ENCODE measurements at places on chromosomes 13 and 19.

- no peak for DNase-seq
These were observed 793.7 kb upstream of the SLITRK5 start for GRCh38 chr13:86877441-86877840.

DNA sequence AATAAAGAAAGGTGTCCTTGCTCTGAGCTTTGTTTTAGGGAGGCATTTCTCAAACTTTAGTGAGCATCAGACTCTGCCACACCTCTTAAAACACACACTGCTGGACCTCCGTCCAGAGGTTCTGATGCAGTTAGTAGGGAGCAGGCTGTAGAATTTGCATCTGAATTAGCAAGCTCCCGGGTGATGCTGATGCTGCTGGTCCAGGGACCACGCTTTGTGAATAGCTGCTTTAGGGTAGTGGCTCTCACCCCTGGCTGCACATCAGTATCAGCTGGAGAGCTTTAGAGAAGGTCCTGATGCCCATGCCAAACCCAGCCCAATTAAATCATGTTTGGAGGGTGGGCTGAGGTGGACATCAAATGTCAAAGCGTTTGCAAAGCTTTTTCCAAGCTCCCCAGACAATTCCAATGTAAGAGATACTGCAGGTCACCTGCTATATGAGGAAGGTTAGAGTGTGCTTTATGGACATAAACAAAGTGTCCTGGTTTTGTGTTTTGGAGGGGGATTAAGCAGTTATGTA lies 3.6 kb downstream of the HTR2A start:
- no peak for DNase-seq

GRCh38 chr13:34017231-34017630 lies 199.3 kb downstream of the RFC3 start:
- DNase-seq, result no peak

GRCh38 chr19:51259348-51260245 lies 8.7 kb downstream of the SIGLECL1 start:
- DNase-seq, result no peak

GRCh38 chr13:20891768-20892167 lies 10.8 kb downstream of the XPO4 start:
- DNase-seq, result no peak

DNA sequence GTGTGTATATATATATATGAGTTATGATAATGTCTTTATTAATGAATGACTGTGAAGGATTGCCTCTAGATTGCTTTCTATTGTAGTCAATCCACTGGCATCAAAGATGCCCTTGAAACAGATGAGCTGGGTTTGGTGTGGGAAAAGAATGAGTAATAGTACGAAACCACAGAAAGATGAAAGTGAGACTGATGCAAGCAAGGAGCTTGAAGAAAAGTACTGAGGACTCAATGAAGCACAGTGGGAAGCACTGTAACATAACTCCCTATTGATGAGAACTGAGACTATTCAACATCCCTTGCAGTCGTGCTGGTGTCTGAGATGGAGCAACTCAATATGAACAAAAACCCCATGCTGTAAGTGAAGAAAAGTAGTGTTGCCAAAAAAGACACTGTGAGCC lies 1794.2 kb downstream of the SLITRK5 start:
- DNase-seq, result no peak

GRCh38 chr19:35793381-35794165 lies 18.2 kb downstream of the ARHGAP33 start:
- no peak for DNase-seq

GRCh38 chr13:22121146-22121739 lies 450.4 kb downstream of the FGF9 start:
- no peak for DNase-seq

- no peak for DNase-seq
These were observed 12.3 kb downstream of the ATP8B3 start for GRCh38 chr19:1799695-1800342.

GRCh38 chr13:50126993-50127725 lies 111.9 kb downstream of the KCNRG start:
- no peak for DNase-seq

DNA sequence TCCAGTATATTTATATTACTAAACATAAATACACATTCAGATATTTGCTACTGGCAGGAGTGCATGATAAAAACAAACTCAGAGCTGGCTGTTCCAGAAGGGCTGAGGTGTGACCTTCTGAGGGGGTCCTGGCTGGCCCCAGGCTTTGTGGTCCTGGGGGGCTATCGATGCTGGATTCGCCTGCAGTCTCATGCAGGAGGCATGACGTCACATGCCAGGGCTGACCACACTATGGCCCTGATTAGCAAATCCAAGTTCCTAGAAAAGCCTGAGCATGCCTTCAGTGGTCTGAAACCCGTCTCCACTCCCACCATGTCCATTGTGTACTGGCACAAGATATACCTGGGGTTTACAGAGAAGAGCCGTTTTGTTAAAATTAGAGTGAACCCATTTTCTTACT lies 97.9 kb downstream of the KL start:
- no peak for DNase-seq

DNA sequence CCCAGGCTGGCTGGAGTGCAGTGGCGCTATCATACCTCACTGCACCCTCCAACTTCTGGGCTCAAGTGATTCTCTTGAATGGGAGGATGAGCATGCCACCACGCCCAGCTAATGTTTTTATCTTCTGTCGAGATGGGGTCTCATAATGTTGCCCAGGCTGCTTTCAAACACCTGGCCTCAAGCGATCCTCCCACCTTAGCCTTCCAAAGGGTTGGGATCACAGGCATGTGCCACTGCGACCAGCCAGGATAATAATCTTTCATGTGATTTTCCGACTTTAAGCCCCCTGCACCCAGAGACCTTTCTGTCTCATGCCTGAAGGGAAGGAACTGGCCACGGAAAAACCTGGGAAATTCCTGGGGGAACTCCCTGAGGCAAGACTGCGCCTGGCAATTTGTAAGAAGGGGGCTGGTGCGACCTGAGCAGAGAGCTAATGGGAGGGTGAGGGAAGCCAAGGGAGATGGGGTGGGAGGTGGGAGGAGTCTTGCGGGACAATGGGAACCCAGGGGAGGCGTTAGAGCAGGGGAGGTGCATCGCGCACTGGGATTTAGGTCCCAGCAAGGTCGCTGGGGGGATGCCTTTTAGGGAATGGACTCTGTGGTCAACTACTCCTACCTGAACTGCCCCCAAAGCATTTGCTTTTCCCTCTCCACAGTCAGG lies 1.2 kb upstream of the CCDC124 start:
- DNase-seq, result no peak

DNA sequence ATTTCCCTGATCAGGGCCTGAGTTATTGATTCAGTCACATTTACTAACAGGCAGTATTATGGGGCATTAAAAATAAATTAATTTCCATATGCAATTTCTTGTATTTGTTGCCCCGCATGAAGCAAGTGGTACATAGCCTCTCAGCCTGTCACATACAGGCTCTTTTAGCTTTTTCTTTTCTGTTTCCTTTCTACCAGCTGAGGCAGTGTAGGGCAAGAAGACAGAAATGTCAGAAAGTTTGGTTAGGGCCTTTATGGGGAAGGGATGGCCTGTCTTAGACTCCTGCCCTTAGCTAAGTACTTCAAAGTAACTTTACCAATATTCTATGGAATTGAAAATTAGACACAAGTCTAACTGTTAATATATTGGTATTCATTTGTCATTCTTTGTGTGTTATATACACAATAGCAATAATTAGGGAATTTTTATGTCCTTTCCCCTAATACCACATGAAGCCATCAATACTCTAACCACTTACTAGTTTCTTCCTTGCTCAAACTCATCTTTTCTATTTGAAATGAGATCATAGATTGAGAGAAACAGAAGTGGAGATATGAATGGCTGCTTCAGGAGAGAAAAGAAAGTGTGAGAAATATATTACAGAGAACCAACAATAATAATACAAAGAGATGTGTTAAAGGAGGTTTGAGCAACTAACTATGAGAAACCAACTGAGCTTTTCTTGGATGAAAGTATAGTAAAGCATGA lies 669.6 kb downstream of the PCDH17 start:
- DNase-seq, result no peak

DNA sequence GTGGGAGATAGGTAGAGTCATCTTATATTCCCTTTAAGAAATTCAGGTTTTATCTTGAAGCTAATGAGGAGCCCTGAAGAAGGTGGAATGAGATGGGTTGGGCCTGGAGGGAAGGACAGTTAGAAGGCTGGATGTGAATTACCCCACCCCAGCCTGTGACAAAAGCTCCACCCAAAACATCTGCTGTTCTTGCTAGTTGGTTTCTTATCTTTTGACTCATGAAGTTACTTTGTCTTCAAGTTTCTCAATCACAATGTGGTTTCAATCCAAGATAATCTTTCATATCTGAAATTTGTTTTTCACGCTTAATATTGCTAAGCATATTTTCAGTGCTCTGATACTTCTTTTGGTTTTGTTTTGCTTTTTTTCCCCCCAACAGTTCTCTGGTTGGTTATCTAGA lies 38.3 kb upstream of the HMGB1 start:
- no peak for DNase-seq

- DNase-seq, result no peak
These were observed 42.2 kb upstream of the SERP2 start for GRCh38 chr13:44331446-44331845.

- DNase-seq, result no peak
These were observed 181.6 kb downstream of the KLF12 start for GRCh38 chr13:73952648-73953047.
